ENCODE measurements at places on chromosomes 5 and 9.

GRCh38 chr9:91654527-91654926 lies 230.9 kb upstream of the NFIL3 start:
- no peak for DNase-seq

DNA sequence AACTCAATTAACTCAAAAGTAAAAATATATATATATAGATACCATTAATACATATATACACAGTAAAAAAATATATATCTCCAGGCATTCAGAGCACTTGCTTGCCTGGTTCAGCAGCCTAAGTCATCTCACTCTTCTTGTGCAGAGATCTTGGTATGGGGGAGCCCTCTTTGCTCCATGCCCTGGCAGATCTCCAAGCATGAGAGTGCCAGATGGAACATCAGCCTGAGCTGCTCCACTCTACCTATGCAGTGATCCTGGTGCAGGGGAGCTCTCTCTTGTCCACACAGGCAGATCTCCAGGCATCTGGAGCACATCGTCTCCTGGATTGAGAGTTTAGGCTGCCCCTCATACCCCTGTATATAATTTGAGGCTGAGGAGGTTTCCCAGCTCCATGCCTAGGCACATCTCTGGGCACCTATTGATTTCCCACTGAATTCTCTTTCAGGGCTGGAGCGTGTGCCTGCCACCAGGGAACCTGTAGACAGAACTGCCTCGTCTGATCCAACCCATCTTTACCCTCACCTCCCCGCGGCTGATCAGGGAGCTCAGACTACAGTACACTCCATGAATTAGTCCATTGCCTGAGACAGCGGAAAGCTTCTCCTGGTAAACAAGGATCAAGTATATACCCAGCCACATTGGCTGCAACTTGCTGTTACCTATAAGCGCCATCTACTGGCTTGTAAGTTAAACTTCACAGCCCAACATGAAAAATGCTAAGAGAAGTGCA lies 342.4 kb upstream of the GRIA1 start:
- DNase-seq = peak; percentile 78

- DNase-seq = no peak
These were observed 498.4 kb downstream of the TLE4 start for GRCh38 chr9:80070071-80070742.

GRCh38 chr9:126448136-126448535 lies 121.5 kb downstream of the MVB12B start:
- peak; percentile 55 for DNase-seq

GRCh38 chr5:134803821-134804220 lies 41.9 kb upstream of the C5orf24 start:
- DNase-seq = no peak

DNA sequence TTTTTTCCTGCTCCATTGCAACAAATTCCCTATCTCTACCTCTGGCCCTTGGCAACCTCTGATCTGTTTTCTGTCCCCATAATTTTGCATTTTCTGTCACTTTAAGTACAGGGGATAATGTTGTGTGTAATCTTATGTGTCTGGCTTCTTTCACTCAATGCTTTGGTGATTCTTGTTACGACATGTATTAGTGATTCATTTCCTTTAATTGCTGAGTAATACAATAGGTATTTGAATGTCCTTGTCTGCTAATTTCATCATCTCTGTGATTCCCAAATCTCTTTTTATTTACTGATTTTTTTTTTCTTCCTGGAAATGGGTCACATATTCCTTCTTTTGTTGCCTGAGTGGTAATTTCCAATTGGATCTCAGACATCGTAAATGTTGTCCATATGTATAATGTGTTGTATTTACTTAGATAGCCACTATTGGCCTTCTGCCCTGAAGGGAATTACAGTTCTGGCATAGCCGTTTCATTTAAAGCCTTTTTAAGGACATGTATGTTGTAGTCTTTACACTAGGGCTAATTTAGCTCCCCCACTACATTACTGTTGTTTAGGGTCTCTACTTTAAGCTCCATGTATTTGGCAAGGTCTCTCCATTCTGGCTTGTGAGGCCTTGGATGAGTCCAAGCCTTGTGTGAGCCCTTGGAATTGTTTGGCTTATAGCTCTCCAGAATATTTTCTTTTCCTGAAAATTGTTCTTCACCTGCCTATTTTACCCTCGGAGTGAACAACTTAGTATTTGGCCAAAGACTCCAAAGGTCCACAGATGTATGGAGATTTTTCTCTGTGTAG lies 683.8 kb downstream of the LRRC70 start:
- DNase-seq = peak; percentile 72

DNA sequence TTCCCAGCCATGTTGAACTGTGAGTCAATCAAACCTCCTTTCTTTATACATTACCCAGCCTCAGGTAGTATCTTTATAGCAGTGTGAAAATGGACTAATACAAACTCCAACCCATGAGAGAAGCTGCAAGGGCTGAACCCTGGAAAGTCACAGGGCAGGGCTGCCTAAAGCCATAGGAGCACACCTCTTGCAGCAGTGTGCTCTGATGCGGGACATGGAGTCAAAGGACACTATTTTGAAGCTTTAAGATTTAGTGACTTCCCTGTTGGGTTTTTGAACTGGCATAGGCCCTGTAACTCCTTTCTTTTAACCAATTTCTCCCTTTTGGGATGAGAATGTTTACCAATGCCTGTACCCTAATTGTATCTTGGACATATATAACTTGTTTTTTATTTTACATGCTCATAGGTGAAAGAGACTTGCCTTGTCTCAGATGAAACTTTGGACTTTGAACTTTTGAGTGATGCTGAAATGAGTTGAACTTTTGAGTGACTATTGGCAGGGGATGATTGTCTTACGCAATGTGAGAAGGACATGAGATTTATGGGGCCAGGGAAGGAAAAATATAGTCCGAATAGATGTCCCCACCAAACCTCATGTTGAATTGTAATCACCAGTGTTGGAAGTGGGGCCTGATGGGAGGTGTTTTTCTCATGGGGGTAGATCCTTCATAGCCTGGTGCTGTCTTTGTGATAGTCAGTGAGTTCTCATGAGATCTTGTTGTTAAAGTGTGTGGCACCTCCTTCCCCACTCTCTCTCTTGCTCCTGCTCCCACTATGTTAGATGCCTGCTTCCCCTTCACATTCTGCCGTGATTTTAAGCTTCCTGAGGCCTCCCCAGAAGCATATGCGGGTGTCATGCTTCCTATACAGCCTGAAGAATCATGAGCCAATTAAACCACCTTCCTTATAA lies 159.5 kb upstream of the SPEF2 start:
- no peak for DNase-seq

- no peak for DNase-seq
These were observed 486.8 kb downstream of the PSAT1 start for GRCh38 chr9:78783743-78784142.

DNA sequence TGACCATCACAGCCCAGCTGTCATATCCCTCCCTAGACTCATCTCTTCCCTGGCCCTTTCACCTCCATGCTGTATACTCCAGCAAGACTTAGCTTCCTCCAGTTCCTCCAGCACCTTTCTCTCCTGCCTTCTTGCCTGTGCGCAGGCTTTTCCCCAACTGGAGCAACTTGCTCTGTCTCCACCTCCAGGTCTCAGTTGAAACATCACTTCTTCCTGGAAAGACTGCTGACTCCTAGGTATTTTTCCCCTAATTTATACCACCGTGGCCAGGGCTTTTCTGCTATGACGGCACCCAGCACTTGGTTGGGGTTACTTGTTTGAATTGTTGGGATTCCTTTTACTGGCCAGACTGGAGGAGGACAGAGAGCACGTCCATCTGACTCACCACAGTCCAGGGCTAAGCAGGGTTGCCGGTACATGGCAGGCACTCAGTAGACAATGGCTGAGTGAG lies 67.5 kb downstream of the KCNIP1 start:
- no peak for DNase-seq

DNA sequence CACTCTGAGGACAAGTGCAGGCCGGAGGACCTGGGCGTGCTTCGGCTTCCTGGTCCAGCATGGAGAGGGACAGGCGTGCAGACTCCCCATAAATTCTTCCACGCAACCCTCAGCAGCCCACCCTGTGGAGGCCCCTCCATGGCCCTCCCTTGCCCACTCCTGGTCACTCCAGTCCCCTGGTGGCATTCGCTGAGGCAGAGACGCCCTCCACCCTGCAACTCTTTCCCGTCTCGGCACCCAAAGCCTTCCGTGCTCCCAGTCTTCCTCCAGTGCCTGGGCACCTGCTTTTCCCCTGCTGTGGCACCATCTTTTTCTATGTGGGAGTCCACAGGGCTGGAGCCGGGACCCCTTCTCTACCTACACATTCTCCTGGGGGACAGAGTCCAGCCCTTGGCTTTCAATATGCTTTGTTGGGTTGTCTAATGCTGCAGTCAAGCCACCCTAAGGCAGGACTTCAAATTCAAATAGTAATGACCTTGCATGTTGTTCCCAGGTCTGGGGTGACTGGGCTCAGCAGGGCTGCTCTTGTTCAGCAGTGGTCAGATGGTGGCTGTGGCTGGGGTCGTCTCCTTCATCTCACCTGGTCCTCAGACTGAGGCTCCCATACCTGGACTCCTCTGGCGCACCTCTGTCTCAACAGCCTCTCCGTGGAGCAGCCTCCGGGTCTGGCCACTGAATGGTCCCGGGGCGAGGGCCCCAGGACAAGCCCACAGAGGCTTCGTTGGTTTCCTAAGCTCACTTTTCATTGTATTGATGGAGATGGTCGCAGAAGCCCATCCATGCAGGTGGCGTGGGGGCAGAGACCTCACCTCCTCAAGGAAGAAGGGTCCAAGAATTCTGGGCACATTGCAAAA lies 15.2 kb downstream of the MRPL36 start:
- DNase-seq = no peak

- DNase-seq = peak; percentile 42
These were observed 217.6 kb upstream of the ANKRD55 start for GRCh38 chr5:56450766-56451165.

- DNase-seq = no peak
These were observed 21.0 kb upstream of the POMT1 start for GRCh38 chr9:131481441-131482342.

- DNase-seq = peak; percentile 45
These were observed at the start of gene SEMA4D for GRCh38 chr9:89497978-89498851. Gene SEMA4D, minus strand, starts transcription at chr9:89498113. Its CDS starts 92,657 bp downstream, at chr9:89405456.

- DNase-seq = no peak
These were observed 69.3 kb downstream of the NTNG2 start for GRCh38 chr9:132231019-132231701.

DNA sequence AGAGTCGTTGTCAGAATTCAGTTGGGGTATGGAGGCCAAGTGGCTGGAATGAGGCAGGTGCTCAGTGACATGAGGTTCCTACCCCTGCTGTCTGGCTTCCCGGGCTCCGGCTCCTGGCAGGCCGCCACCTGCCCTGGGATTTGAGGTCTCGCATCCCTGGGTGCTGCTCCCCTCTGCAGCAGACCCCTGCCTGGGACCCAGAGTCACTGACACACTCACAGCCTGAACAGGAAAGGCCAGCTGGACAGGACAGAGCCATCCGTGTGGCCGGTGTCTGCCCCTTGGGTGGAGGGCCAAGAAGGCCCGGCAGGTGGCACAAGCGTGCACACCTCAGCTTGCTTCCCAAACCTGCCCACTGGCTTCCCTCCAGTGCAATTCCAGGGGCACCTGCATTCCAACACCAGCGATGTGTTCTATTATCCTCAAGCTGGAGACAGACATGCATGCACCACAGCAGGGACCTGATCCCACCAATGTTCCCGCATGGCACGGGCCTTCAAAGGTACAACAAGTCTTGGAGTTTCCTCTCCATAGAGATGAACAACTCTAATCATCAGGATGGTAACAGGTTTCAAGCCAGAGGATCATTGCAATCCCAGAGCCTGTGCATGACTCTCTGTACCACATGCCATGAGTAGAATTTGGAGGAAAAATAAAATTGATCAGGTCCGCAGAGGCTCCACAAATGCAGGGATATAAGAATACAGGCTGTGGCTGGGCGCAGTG lies 45.6 kb upstream of the RNF130 start:
- peak; percentile 12 for DNase-seq

GRCh38 chr5:130966990-130967525 lies 198.0 kb downstream of the HINT1 start:
- no peak for DNase-seq

Measured in mammary epithelial cell (primary cell).